ENCODE measurements at places on chromosomes 5 and 9.

DNA sequence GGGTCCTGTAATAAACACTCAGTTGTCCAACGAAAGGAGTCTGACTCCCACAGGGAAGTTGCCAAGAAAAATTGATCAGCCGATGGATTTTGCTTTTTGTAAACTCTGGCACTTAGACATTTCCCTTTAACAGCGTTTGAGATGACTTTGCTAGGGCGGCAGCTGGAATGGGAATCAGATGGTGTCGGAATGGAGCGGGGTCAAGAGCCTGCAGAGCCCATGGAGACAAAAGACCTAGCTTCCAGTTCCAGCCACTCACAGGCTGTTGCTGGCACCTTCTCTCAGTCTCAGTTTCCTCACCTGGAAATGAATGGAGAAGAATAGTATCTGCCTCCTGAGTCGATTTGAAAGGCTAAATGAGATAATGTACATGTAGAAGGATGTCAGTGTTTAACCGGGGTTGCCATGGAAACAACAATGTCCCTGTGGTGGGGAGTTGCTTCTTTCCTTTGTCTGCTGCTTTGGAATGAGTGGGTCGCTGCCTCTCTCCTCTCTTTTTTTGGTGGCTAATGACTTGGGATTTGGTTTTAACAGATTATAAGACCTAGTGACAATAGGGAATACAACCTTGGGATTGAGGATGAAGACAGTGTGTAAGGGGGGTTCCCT, 137.4 kb downstream of the GAS1 start:
- DNase-seq = no peak

DNA sequence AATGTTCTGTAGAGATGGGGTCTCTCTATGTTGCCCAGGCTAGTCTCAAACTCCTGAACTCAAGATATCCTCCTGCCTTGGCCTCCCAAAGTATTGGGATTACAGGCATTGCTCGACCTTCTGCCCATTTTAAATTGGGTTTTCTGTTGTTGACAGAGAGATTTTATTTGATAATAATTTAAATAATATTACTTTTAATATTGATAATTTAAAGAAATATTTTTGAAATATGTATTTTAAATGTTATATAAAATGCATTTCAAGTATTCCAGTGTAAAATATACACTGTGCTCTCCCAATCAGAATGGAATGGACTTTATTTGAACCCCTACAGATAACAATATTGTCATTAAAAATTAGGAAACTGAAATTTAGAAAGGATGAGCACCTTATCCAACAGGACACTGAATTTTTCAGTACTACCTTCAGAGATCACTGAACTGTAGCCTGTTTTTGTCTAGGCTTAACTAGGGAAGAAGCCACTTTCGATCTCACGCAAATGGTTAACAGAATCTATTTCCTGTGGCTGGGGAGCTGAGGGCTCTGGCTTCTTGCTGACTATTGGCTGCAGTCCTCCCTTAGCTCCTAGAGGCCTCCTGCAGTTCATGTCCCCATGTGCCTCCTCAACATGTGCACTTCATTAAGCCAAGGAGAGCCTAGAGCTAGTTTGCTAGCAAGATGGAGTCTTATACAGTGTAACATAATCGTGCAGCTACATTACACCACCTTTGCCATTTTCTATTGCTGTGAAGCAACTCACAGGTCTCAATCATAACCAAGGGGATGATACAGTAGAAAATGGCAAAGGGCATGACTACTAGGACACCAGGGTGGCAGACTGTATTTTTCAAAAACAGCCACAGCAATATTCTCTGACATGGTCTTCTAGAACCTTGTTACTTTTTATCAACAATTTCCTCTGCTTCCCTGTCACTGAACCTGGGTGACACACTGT, 150.0 kb downstream of the CDC42SE2 start:
- DNase-seq = peak; percentile 37

GRCh38 chr5:79318935-79319614, 83.1 kb downstream of the JMY start:
- no peak for DNase-seq

- DNase-seq = no peak
Measured at GRCh38 chr5:108321341-108321740, 60.6 kb downstream of the FBXL17 start.

GRCh38 chr5:125011014-125011413, 264.6 kb upstream of the ZNF608 start:
- DNase-seq = no peak

GRCh38 chr9:81499021-81499454, 190.3 kb downstream of the TLE1 start:
- no peak for DNase-seq

GRCh38 chr5:95223566-95224258, 61.2 kb downstream of the MCTP1 start:
- no peak for DNase-seq

GRCh38 chr9:14769230-14769571, 46.7 kb upstream of the CER1 start:
- DNase-seq = no peak

DNA sequence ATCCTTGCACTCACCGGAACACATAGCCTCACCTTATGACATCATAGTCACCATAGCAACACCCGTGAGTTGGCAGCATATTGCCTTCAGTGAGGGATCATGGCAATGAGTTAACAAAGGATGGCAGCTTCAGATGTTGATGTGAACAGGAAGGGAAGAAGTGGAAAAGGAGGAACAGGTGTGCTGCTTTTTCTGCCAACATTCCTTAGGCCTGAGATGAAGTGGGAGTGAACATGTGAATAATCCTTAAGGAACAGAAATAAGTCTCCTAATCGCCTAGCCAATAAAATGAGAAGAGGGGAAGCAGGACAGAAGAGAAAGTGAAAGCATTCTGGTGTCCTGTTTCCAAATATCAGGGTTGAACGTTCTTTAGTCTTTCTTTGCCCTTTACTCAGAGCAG, 360.0 kb downstream of the BRINP1 start:
- no peak for DNase-seq

DNA sequence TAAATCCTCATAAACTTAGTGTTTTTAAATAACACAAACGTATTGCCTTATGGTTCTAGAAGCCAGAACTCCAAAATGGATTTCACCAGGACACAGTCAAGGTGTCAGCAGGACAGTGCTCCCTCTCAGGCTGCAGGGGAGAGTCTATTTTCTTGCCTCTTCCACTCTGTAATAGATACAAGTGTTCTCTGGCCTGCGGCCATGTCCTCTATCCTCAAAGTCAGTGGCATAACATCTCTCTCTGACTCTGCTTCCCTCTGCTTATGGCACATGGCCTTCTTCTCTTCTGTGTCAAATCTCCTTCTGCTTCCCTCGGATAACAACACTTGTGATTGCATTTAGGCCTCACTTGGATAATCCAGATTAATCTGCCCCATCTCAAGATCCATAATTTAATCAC, 129.4 kb upstream of the OR13F1 start:
- no peak for DNase-seq

GRCh38 chr9:38521762-38522161, 97.5 kb upstream of the IGFBPL1 start:
- DNase-seq = no peak

- no peak for DNase-seq
Measured at GRCh38 chr5:154797762-154798161, 42.6 kb downstream of the LARP1 start.

- no peak for DNase-seq
Measured at GRCh38 chr9:135722365-135722764, 20.4 kb downstream of the KCNT1 start.

GRCh38 chr9:109717342-109717741, 62.7 kb upstream of the PALM2AKAP2 start:
- no peak for DNase-seq

GRCh38 chr5:133293960-133294359, 242.1 kb downstream of the HSPA4 start:
- DNase-seq = no peak

- DNase-seq = no peak
Measured at GRCh38 chr5:124713595-124713994, 32.8 kb downstream of the ZNF608 start.

DNA sequence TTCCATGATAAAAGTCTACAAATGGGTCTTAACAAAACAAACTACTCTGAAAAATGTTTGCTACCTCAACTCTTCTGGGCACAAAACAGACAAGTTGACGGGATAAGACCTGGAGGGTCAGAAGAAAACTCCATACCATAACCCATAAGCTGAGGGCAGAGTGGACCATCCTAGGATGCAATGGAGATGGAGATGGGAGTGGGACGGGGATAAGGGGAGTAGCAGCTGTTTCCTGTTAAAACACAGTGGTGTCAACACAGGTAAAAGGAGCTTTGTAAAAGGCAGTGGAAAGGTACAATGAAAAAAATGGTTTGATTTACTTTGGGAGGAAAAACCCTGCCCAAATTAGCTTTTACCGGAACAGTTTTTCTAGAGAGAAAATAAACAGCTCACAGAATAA, 41.6 kb downstream of the CEMIP2 start:
- DNase-seq = no peak

GRCh38 chr5:111756581-111757354, at the start of gene NREP:
Gene NREP, minus strand, starts transcription at chr5:111757194. Its CDS starts 1,422 bp downstream, at chr5:111755772.
- DNase-seq = peak; percentile 19

GRCh38 chr5:6759983-6760382, 46.8 kb downstream of the TENT4A start:
- DNase-seq = no peak

- no peak for DNase-seq
Measured at GRCh38 chr9:6407778-6408177, 5.2 kb upstream of the UHRF2 start.

DNA sequence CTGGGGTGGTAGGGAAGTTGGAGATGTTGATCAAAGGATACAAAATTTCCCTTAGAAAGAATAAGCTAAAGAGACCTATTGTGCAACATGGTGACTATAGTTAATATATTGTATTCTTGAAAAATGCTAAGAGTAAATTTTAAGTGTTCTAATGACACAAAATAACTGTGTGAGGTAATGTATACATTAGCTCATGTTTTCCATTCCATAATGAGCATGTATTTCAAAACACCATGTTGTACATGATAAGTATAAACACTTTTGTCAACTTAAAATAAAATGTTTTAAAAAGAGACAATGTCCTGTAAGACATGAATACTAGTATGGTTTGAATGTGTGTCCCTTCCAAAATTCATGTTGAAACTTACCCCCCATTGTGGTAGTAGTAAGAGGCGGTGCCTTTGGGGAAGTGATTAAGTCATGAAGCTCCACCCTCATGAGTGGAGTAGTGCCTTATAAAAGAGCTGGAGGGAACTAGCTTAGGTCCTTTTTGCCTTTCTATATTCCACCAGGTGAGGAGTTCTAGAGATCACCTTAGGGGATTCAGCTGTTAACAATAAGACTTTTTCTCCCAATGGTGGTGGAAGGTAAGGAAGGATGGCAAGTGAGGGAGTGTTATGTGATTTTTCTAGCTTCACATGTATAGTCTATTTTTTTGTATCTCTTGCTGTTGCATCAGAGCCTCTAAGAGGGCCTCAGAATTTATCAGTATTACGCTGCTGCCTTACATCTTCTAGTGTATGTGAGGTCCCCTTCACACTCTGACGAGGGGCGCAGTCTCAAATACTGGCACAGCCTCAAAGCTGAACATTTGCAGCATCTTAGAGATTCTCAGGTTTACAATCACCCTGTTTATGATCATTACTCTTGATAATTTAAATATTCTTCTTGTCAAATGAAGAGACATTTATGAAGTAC, 94.9 kb upstream of the NREP start:
- no peak for DNase-seq

GRCh38 chr9:78295731-78296130, 1.2 kb upstream of the PSAT1 start:
- DNase-seq = no peak

- no peak for DNase-seq
Measured at GRCh38 chr9:110935829-110936228, 102.4 kb downstream of the LPAR1 start.

DNA sequence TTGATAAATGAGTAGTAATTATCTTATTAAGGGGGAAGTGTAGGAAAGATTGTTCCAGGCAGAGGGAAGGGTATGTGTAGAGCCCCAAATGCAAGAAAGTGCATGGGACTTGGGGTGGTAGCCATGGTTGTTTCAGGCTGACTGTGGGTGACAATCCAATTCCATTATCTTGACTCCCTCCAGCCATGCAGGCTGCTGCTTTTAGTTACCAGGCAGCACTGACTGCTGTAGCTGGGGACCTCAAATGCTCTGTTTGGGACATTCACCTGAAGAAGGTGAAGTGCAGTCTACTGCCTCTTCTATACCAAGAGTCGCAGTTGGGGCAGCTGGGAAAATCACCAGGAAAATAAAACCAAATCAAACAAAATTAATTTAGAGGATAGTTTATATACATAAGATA, 102.4 kb upstream of the NR3C1 start:
- no peak for DNase-seq

GRCh38 chr5:128539038-128539429, 989 bp upstream of the FBN2 start:
- DNase-seq = no peak

- DNase-seq = peak; percentile 89
Measured at GRCh38 chr9:123929870-123930831, at the start of gene DENND1A. Gene DENND1A, minus strand, starts transcription at chr9:123930126. Its CDS starts 221 bp downstream, at chr9:123929905.

GRCh38 chr5:39500551-39501175, 75.9 kb upstream of the DAB2 start:
- DNase-seq = no peak

DNA sequence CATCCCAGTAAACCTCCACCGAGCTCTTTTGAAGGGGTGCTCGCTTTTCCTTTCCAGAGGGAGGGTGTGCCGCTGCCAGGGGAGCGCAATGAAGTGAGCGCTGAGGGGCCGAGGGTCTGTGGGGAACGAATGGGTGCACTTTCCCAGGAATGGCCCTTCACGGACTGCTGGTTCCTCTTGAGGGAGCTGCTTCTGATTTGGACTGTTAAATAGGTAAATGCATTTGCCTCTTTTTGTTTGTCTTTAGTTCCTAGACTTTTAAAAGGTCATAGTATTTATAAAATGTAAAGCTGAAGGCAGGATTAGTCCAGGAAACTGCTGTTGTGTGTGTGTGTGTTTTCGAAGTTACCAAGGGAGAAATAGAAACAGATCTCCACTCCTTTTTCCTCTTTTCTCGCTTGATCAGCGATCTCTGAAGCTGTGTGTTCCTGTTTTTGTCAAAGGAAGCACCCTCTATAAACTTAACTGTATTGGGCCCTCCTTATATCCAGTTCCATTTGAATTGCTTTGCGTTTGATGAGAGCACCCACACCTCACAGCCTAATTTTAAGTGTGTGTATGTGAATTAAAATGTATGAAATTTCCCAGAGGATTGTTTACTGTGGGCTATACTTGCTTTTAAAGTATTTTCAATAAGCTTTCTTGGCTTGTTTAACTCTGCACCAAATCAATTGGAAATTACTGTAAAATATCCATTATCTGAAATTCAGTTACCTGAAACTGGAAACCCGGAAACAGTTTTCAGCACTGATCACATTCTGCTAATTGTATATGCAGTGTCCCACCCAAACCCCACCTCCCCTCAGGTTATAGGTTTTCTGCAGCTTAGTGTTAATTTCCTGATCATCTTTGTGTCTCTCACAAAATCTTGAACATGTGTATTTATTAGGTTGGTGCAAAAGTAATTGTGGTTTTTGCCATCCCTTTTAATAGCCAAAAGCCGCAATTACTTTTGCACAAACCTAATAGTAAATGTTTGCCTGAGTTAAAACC, 966 bp downstream of the SNX2 start:
- DNase-seq = no peak

DNA sequence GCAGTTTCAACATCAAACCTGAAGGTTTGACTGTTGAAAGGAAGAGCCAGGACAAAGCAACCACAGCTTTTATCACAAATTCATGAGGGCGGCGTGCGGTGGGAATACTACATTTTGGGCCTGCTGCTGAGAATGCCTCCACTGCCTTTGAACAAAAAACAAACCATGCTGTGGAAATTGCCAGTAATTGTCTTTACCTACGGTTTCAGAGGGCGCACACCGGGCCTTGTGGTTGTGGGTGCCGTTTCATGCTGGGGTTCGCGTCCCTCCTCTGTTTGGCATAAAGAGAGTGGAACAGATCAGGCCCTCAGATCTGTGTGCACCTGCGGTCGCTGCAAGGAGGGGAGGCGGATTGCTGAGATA, 27.6 kb upstream of the TCF7 start:
- DNase-seq = peak; percentile 91

All from CD4-positive, alpha-beta T cell treated with Interleukin-6 at 100 ng/mL for 8 hours (primary cell).